ENCODE measurements at places on chromosomes 1 and 21.

- DNase-seq: no peak
These were observed 156.5 kb upstream of the KLHDC7A start for GRCh38 chr1:18324246-18324645.

DNA sequence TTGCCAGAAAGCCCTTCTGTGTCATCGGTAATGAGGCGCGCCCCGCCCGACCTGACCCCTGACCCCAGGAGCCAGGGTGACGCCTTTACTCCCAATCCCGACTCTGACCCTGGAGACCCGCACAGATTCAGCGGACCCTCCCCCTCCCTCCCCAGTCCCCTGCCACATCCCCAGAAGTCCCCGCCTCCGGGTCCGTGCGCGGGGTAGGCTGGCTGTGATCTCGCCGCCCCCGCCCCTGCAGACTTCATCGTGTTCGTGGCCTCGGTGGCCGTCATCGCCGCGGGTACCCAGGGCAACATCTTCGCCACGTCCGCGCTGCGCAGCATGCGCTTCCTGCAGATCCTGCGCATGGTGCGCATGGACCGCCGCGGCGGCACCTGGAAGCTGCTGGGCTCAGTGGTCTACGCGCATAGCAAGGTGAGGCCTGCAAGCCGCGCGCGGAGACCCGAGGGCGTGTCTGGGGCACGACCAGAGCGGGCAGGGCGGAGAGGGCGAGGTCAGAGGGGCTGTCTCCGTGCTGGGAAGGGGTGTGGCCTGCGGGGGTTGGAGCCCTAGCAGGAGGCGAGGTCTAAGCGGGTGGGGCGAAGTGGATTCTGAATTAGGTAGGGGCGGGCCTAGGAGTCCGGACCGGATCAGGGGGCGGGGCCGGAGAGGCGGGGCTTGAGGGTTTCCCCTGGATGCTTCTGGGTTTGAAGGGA is 34.8 kb downstream of the KCNQ4 start:
- DNase-seq: no peak

- DNase-seq: no peak
These were observed 4.6 kb downstream of the PNRC2 start for GRCh38 chr1:23964235-23964668.

DNA sequence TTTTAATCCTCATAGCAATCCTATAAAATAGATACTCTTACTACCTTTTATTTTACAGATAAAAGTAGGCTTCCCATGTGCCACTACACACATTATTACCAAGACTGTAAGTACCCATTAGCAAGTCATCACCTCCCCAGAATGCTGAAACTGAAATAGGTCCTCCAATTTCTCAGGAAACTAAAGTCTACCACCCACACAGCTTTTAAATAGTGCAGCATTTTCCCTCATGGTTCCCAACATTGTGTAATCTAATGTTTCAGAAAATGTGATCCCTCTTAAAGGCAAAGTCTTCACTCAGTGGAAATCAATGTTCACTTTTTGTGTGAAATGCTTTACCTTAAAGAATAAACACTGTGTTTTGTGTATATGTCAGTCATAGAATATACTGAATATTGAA is 356.5 kb downstream of the GPATCH2 start:
- no peak for DNase-seq
